ENCODE measurements at places on chromosomes 3 and 15.

GRCh38 chr3:171088964-171089754 lies 62.6 kb upstream of the SLC2A2 start:
- no peak for DNase-seq

GRCh38 chr15:69497667-69498066 lies 45.0 kb downstream of the RPLP1 start:
- no peak for DNase-seq

GRCh38 chr3:29700256-29700655 lies 419.4 kb downstream of the RBMS3 start:
- DNase-seq: no peak

DNA sequence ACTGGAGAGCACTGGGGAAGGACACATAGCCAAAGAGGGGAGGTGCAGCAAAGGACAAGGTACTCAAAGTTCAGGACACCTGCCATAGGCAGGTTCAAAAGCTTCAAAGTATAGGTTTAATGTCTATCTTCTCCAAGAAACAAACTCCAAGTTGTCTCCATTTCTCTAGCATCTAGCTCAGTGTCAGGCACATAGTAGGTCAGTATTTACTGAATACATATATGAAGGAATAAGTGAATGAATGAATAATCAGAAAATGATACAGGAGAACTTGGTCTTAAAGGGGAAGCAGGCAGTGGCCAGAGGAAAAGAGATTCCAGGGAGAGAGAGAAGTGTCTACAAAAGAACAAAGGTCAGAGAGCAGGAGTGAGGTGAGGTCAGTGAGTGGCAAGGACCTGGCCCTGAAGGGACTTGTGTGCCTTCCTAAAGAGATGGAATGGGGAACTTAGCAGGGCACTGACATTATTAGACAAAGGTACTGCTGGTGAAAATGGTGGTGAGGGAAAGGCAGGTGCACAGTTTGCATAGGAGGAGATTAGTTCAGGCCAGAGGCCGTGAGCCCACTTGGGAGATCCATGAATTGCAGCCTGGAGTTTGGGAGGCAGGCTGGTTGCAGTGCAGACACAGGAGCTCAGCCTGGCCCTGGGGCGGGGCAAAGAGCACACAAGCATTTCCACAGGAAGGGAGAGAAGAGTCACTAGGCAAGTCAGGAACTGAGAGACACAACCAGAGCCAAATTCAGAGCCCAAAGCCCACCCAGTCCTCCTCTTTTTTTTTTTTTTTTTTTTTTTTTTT lies 21.4 kb downstream of the TBC1D2B start:
- no peak for DNase-seq

DNA sequence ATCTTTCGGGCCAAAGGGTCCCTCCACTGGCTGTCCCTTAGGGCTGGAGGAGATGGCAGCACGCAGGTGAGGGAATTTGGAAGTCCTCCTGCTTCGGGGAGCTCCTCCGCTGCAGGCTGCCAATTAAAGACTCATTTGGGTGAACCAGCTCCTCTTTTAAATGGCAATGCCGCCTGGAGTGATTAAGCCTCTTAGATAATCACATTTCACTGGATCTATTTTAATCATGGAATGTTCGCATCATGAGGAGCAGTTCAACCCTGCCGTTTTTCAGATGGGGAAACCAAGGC lies 117.9 kb downstream of the LIPC start:
- DNase-seq: no peak

- no peak for DNase-seq
Measured at GRCh38 chr3:146142757-146143156, 18.2 kb downstream of the PLOD2 start.

GRCh38 chr15:92051716-92052115 lies 198.2 kb downstream of the SLCO3A1 start:
- DNase-seq: no peak

- DNase-seq: no peak
Measured at GRCh38 chr3:23567917-23568316, 237.8 kb upstream of the UBE2E1 start.

GRCh38 chr15:29089731-29090616 lies 179.6 kb downstream of the NSMCE3 start:
- no peak for DNase-seq

DNA sequence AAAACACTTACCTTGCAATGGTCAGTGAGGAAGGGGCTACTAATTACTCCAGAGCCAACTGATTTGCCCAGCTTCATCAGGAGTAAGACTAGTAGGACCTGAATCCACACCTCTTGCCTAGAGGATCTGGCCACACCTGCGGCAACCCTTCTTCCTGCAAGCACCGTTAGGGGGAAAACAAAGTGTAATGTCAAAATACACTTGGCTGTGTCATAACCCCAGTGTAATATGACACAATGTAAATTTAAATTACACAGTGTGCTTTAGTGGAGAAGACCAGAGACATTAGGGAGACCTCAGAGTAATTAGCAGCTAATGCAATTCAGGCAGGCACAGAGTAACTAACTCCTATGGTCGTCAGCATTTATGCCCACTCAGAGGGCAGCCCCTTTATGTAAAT lies 308.5 kb upstream of the ARRDC4 start:
- no peak for DNase-seq

DNA sequence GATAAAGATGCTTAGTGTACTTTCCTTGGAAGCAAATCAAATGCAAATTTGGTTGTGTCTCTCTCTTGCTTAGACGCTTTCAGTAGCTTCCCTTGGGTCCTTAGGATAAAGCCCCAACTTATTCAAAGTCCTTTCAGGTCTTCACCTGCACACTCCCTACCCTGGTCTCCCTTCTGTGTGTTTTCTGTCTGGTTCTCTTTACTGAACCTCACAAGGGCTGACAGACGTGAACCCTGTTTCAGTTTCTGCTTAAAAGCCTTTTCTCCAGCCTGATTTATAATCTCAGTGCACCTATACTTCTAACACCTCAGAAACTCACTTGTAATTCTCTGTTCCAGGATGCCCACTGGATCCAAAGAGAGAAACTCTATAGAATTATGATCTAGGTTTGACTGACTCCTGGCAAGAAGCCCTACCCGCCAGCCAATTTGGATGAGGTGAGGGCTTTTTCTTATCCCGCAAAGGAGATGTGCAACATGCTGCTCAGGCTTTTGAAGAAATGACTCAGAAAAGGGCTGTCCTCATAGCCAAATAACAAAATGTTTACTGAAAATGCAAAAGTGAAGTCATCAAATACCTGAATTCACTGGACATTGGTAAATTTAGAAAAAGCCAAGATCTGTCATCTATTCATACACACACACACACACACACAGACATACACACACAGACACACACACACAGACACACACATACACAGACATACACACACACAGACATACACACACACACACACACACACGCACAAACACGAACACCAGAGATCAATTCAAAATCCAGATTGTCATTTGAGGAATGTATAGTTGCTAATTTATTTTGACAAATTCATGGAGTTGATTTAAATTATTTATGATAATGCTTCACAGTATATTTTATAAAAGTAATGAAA lies 102.4 kb upstream of the EOMES start:
- DNase-seq: no peak

DNA sequence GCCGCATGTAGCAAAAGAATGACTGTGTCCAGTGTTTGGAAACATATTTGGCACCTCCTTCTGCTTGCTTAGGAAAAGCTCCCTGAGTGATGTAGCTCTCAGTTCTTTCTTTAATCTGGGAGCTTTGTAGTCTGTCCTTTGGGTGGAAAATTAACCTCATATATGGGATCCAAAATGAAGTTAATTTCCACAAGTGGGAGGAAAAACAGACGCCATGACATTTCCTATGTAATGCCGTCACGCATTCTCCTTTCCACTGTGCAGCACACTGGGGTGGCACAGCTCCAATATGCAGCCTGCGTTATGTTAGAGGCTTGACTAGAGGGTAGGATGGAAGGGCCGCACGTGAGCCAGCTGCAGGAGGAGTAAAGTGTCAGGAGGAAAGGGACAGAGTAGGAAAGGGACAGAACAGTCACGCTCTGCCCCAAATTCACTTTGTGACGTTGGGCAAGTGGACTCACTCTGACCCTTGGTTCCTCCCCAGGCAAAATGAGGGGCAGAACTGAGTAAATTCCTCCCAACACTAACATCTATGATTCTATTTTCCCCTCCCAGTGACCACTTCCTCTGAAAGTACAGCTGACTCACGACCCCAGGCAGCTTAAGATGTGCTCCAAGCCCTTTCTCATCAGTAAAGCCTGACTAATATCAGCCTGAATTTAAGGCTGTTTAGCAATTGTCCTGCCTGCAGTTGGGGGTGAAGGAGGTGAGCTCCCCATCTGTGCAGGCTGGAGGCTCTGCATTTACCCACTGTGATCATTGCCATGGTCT lies 176.5 kb upstream of the PFN2 start:
- DNase-seq: no peak

DNA sequence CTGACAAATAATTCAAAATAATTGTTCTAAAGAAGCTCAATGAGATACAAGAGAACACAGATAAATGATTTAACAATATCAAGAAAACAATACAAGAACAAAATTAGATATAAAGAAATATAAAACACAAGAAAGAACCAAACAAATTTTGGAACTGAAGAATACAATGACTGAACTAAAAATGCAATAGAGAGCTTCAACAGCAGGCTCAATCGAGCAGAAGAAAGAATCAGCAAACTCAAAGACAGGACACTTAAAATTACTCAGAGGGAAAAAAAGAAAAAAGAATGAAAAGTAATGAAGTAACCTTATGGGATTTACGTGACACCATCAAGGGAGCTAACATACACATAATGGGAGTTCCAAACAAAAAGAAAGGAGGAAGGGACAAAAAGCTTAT lies 32.1 kb downstream of the CCDC54 start:
- no peak for DNase-seq

DNA sequence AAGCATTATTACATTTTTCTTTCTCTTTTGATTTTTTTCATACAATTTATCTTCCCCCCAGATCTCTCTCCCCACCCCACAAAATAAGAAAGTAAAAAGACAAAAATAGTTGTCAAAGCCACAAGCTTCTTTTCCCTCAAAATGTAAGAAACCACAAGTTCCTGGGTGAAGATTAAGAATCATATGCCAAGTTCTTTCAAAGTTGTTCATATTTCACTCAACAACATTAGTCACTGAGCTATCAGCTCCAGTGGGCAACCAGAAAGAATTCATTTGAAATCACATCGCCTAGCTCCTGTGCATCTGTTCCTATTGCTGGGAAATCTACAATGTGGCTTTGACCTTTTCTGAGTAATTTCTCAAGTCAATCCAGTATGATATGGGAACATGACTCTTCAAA lies 681.6 kb upstream of the ARPP21 start:
- DNase-seq: no peak

GRCh38 chr15:56042498-56042897 lies 49.1 kb upstream of the NEDD4 start:
- DNase-seq: no peak

- no peak for DNase-seq
Measured at GRCh38 chr15:62301993-62302675, 137.0 kb upstream of the C2CD4B start.

- DNase-seq: no peak
Measured at GRCh38 chr3:197858598-197858997, 67.5 kb downstream of the LRCH3 start.

DNA sequence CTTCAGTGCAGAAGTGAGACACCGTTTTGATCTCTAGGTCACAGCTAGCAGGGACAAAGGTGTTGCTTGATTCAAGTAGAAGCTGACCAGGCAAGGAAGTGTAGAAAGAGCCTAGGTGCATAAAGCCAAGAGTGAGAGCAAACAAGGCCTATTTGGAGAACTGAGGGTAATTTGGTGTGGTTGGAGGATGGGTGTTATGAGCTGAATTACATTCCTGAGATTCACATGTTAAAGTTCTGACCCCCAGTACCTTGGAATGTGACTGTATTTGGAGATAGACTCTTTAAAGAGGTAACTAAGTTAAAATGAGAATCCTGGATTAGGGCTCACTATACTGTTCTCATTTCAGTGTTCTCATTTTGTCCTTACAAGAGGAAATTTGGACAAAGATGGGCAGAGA lies 191.3 kb downstream of the ZMAT3 start:
- no peak for DNase-seq

- no peak for DNase-seq
Measured at GRCh38 chr3:155015776-155016436, 64.2 kb upstream of the MME start.

DNA sequence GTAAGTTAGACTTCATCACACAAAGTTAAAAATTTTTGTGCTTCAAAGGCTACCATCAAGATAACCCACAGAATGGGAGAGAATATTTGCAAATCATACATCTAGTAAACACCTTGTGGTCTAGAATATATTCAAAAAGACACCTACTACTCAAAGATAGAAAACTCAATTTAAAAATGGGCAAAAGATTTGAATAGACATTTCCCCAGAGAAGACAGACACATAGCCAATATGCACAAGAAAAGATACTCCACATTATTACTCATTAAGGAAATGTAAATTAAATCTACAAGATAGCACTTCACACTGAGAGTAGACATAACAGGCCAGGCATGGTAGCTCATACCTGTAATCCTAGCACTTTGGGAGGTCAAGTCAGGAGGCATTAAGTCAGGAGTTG lies 87.8 kb upstream of the MANF start:
- DNase-seq: no peak

- DNase-seq: peak; percentile 69
Measured at GRCh38 chr15:43185157-43186002, at the start of gene CCNDBP1. TSS of gene CCNDBP1 (plus strand) at chr15:43185403. CDS start at chr15:43185499, 96 bp downstream.

DNA sequence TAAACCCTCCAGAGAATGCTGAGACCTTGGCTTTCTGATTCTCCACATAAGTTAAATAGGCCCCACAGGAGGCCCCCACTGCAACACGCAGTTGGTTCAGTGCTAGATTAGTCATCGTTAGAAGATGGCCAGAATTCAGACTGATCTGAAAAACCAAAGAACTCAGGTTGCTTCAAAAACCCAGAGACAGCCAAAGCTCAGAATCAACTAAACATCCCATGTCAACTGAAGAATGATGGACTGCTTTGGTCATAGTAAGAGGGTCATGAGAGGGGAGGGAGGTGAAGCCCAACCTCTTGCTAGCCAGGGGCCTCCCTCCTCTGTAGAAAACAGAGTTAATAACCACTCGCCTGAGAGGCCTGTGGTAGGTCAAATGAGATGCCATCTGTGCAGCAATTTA lies 93.1 kb downstream of the AKAP13 start:
- no peak for DNase-seq

GRCh38 chr3:64685800-64686445 lies 1.9 kb downstream of the ADAMTS9 start:
- no peak for DNase-seq

Measured in T-helper 17 cell (primary cell).